ENCODE measurements at places on chromosomes 4 and X.

- no peak for DNase-seq
Observed at GRCh38 chrX:10168226-10168625, 11.5 kb downstream of the CLCN4 start.

DNA sequence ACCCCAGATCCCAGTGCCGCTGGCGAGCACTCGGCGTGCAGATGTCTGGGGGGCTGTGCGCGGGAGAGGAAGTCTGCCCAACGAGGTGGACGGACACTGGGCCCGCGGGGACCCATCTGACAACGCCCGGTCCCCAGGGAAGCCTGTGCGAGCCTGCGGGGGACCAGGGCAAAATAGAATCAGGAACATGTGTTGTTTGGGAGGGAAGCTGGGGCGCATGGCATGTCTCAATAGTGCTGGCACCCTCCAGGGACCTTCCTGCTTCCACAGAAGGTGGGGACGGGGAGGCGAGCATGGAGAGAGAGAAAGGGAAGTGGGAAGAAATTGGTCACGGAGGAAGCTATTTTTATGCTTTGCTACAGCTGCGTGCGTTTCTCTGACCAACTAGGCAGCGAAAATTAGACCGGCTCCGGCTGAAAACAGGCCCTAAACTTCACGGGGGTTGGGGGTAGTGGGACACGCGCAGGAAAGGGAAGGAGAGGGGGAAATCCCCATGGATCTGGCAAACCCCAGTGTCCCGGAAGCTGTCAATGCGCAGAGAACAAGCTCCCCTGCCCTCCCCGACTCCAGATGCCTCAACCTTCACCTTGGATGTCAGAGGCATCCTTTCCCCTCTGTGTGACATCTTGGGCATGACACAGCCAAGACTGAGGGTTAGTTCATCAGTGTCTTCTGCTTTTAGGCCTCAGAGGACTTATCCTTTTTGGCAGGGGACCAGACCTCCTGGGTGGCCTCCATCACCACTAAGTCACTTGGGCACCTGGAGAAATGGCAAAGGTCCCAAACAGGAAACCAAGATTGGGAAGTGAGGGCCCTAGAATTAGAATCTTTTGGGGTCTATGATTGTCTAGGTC is 169.8 kb upstream of the BCOR start:
- DNase-seq: no peak

GRCh38 chr4:138537731-138538490 is 295.8 kb upstream of the SLC7A11 start:
- DNase-seq: no peak

- no peak for DNase-seq
Observed at GRCh38 chr4:141215030-141215429, 5.7 kb upstream of the ZNF330 start.

GRCh38 chr4:78337244-78338020 is 214.1 kb upstream of the ANXA3 start:
- DNase-seq: no peak

- DNase-seq: no peak
Observed at GRCh38 chr4:147137280-147137679, 191.6 kb upstream of the TTC29 start.

Data from memory B cell (primary cell).